ENCODE measurements at places on chromosomes 12 and 14. TPM values are rescaled to one million over a fixed set of nuclear protein-coding genes. Genes with fewer than 3 reads are reported as not detected.

GRCh38 chr14:53148671-53149070 is 4.5 kb downstream of the DDHD1 start:
- no peak for DNase-seq

GRCh38 chr14:26828741-26829140 is 230.9 kb upstream of the NOVA1 start:
- no peak for DNase-seq

GRCh38 chr12:50016501-50017475 is 8.5 kb downstream of the RACGAP1 start:
- no peak for DNase-seq

DNA sequence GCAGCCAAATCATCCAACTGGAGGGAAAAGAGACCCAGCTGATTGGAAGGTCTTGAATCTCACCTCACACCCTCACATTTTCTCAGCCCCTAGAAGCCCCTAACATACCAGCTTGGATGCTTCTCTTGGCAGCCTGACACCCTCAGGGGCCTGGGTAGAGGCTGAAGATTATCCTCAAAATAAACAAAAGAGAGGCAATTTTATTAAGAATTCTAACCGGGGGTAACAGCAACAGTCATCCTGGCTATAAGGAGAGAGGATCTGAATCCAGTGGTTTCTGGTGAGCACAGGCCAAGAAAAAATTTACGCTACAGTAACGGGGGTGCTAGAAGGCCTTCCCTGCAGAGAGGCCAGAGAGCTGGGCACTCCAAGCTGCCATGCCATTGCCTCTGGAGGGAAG is 21.6 kb downstream of the KRT76 start:
- DNase-seq: no peak

- no peak for DNase-seq
These were observed 11.1 kb upstream of the TMTC1 start for GRCh38 chr12:29794862-29795261.

DNA sequence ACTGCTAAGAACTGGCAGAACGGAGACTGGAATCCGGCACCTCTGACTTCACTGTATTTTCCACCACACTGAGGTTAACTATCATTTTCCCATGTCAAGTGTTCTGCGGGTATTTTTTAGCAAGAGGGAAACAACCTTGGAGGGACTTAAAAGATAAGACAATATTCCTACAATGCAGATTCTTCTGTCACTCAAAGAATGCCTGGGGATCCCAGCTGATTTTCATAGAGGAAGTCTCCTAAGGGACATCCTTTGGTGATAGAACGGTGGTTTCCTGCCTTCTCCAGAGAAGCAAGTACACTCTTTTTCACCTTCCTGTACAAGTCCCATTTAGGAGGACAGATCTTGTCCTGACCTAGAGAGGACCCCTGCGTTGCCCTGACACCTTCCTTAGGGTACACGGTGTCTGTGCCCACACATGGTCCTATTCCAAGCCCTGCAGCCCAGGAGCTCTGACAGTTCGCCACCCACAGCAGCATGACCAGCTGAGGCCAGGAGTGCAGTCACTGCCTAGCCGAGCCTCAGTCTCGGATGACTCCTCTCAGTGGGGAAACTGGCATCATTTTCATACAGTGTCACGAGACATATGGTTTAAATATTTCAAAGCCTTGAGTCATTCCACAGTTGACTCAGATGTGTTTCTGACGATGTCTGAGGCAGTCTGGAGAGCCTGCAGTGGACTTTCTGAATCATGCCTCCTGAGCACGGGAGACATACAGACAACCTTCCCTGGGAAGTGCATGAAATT is 181.3 kb upstream of the FKBP4 start:
- no peak for DNase-seq

GRCh38 chr14:95320078-95320895 is 579 bp upstream of the CLMN start:
- no peak for DNase-seq

GRCh38 chr12:32344047-32344446 is 55.3 kb upstream of the FGD4 start:
- DNase-seq: no peak

Gene CACNA1C
- 9.8 TPM for total RNA-seq

Gene MORN3
- total RNA-seq: not detected

DNA sequence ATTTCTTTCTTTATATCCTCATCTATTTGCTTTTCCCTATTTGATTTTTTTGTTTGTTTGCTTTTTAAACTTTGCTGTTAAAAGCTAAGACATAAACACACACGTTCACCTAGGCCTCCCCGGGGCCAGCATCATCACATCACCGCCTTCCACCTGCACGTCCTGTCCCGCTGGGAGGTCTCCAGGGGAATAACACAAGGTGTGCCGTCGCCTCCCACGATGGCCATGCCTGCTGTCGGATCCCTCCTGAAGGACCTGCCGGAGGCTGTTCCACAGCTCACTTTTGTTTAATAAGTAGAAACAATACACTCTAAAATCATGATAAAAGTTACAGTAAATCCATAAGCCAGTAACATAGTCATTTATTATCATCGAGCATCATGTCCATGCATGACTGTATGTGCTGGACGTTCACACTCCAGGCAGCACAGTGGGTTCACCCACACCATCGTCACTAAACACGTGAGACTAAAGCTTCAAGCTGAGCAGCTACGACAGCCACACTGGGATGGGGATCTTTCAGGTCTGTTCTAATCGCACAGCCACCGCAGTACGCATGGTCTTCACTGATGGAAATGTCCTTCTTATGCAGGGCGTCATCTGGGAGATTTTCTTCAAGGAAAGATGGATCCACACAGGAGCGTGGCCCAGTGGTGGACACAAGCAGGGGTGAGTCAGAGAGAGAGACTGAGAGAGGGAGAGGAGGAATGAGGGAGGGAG is 3.6 kb downstream of the RIMBP2 start:
- no peak for DNase-seq

Gene KERA
- not detected for total RNA-seq

- no peak for DNase-seq
These were observed 463.8 kb downstream of the PRKD1 start for GRCh38 chr14:29463727-29464395.

Gene ADIPOR2
- 54.0 TPM for total RNA-seq

DNA sequence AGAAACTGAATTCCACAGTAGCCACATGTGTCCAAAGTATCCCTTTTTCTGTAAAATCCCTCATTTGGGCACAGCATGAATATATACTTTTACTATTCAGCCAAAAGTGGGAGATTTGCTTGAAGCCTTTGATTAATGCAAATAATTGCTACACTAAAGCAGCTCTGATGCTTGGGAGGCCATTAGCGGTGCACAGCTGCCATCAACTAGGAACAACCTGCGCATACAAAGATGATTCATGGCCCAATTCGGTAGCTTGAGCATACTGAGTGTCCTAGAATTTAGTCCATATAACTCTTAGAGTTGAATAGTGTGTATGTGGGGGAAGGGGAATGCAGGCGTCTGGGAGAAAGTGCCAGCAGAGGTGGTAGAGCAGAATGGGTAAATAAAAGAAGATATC is 277.0 kb upstream of the RMST start:
- DNase-seq: no peak

DNA sequence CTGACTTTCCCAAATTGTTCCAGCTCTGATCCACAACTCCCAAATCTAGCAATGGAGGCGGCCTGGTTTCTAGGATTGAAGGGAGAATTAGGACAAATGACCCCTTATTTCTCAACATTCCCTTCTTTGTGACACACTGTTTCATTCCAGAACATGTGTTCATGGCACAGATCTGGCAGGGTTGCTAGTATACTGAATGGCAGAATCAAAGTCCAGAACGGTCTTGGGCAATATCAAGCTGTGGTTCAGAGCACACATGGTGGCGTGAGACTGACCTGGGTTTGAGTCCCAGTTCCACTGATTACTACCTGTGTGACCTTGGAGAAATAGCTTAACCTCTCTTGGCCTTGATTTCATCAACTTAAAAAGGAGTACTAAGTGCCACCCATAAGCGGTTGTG is 152.5 kb downstream of the SAMD4A start:
- DNase-seq: no peak

DNA sequence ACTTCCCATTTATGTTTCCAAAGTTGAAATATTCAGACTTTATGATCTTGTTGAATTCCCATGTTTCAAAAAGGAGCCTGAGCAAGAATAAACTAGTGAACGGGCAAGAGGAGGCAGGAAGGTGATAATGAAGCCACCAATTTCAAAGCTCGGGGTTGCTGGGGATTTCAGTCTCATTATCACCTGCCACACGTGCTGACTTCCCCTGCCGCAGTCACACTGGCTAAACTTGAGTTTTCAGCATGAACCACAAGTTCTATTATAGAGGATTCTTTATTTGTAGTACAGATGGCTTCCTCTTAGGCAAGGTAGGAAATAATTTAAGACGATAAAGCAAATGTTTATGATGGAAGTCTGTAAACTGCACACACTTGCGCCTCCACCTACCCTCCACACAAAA is 18.1 kb upstream of the DIABLO start:
- no peak for DNase-seq

DNA sequence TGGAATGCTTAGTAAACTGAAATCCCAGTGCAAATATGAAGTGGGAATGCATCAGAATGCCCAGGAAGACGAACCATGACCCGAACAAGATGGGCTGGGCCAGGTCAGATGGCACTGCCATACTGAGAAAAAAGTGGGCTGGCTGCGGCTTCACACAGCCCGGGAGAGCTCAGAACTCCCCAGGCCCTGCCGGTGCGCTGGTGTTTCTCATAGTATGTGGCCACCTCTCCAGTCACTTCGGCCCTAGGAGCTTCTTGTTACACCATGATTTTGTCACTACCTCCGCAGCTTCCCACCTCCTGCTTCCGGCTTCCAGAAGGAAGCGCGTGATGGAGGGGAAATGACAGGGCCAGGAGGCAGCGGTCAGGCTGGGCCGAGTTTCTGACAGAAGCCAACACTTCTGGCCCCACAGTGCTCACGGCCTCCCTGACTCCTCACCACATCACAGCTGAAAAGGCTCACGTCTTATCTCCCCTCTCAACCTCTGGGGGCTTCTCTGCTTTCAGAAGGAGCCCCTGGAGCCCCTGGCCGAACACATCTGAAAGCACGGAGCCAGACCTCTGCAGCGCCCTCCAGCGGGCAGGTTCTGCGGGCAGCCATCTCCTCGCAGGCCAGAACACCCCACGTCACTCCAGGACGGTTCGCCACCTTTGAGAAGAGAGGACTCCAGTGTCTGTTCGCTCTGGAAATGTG is 30.7 kb downstream of the DAD1 start:
- DNase-seq: no peak

Gene TSPAN19
- not detected for total RNA-seq

GRCh38 chr14:91257328-91258010 is 13.0 kb upstream of the GPR68 start:
- no peak for DNase-seq

GRCh38 chr14:89650077-89650978 is 233.3 kb upstream of the FOXN3 start:
- no peak for DNase-seq

GRCh38 chr14:99792551-99793212 is 531 bp upstream of the EML1 start:
- no peak for DNase-seq

DNA sequence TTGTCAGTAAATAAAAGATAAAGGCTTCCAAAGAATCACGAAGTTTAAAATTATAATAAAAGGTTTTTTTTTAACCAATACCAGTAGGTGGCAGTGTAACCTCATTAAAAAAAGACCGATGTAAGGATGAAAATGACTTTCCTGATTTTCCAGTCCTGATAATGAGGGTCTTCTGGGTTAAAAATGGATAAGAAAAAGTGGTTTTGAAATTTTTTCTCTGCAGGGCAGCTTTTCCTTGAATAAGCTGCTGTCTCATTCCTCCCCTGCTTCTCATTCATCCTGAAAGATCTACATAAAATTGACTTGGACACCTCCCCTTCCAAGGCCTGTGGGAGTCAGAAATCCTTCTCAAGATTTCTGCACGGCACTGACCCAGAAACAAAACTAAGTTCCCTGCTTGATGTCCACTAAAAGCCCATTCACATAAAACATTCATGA is 58.9 kb upstream of the FBXO33 start:
- DNase-seq: no peak

Gene IFNG-AS1
- not detected for total RNA-seq

- DNase-seq: no peak
These were observed 111.0 kb upstream of the PZP start for GRCh38 chr12:9319044-9319841.

DNA sequence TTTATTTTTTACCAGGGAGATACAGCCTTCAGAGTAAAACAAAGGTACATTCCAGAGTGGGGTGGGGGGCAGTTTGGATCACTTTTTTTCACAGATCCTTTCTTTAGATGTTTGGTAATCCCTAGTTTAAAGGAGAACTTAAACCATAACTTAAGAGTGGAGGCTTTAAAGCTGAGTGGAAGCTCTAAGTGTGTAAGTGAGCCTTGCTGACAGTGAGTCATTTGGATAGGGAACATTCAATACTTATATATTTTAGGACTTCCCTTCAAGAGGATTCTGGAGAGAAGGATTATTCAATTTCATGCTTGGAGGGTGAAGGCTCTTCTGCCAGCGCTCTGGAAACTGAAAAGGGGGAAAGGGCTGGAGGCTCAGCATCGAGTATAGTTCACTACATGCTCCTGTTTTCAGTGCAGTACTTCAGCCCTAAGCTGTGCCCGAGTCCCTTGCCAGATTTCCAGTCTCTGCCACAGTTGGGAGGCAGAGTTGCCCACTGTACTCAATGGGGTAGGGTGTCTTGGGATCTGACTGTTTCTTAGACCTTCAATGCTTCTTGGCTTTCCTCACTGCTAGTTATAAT is 8.4 kb downstream of the PRKAG1 start:
- no peak for DNase-seq

DNA sequence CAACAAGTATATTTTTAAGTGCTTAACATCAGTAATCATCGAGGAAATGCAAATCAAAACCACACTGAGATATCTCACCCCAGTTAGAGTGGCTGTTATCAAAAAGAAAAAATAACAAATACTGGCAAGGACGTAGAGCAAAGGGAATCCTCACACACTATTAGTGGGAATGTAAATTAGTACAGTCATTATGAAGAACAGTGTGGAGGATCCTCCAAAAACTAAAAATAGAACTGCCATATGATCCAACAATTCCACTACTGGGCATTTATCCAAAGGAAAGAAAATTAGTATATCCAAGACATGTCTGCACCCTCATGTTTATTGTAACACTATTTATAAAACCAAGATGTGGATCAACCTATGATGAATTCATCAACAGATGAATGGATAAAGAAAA is 149.0 kb upstream of the PWP1 start:
- DNase-seq: no peak

Gene KRT78
- 89.1 TPM for total RNA-seq
